Esophagus squamous epithelium (tissue), 5 donors: ENCODE measurements at places on chromosomes 6 and 20.

DNA sequence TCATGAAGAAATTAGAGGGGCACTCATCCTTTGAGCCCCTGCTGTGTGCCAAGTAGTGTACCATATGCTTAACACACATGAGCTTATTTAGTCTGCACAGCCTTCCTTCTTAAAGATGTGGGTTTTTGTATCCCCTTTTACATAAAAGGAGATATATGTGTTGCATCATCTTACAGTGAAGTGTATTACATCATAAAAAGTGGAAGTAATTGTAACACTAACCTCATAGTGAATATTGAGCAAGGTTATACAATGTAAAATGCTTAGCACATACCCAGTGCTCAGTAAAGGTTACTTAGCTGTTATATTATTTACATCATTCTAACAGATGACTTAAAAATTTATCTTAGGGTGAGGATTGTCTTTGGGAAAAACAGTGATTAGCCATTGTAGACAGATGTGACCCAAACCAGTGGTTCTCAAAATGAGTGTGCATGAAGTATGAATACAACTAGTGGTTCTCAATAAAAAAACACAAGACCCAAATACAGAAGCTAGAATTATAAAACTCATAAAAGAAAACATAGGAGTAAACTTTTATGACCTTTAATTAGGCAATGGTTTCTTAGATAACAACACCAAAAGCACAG lies 3.8 kb upstream of the PIGU start:
- no peak for DNase-seq

GRCh38 chr20:29878281-29878741 lies 1379.2 kb upstream of the DEFB115 start:
- no peak for DNase-seq

GRCh38 chr6:100268326-100268725 lies 196.4 kb downstream of the SIM1 start:
- DNase-seq: no peak

GRCh38 chr6:45584127-45584526 lies 206.4 kb upstream of the SUPT3H start:
- DNase-seq: no peak

DNA sequence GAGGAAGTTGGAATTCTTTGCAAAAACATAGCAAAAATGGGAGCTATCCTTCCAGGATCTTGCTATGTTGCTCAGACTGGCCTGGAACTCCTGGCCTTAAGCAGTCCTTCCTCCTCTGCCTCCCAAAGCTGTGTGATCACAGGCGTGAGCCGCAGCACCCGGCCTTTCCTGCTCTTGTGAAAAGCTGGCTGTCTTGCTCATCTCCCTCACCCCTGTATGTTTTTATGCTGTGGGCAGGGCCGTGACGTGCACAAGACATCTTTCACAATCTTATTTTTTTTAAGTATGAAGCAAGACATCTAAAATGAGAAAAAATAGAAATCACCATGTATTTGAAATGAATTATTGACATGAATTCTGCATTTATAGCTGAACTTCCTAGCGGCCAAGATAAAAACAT lies 110.4 kb downstream of the SAMD5 start:
- DNase-seq: no peak

- DNase-seq: no peak
Measured at GRCh38 chr6:150747155-150747554, 118.3 kb upstream of the MTHFD1L start.

DNA sequence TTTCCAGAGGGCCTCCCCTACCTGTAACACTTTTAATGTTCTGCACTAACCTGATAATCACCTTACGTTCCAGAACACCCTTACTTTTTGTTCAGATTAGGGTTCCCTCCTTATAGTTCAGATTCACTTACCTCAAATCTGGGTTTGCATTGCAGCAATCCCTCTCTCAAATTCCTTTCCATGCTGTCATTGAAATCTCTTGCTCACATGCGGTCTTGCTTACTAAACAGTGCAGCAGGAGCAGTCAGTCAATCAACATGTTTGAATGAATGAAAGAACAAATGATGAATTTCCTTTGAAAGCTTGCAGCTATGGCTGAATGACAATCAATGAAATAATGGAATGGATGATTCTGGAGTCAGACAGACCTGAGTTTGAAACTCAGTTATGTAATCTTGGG lies 200.1 kb downstream of the HIVEP2 start:
- DNase-seq: no peak

- DNase-seq: no peak
Measured at GRCh38 chr6:111565326-111566221, 40.1 kb downstream of the TRAF3IP2 start.

GRCh38 chr6:44590471-44590870 lies 203.0 kb downstream of the CDC5L start:
- no peak for DNase-seq

GRCh38 chr6:113805173-113805790 lies 51.9 kb upstream of the MARCKS start:
- no peak for DNase-seq

- DNase-seq: no peak
Measured at GRCh38 chr6:132730560-132730959, 16.7 kb upstream of the VNN1 start.

- no peak for DNase-seq
Measured at GRCh38 chr6:33516726-33517125, 62.4 kb downstream of the ZBTB9 start.

DNA sequence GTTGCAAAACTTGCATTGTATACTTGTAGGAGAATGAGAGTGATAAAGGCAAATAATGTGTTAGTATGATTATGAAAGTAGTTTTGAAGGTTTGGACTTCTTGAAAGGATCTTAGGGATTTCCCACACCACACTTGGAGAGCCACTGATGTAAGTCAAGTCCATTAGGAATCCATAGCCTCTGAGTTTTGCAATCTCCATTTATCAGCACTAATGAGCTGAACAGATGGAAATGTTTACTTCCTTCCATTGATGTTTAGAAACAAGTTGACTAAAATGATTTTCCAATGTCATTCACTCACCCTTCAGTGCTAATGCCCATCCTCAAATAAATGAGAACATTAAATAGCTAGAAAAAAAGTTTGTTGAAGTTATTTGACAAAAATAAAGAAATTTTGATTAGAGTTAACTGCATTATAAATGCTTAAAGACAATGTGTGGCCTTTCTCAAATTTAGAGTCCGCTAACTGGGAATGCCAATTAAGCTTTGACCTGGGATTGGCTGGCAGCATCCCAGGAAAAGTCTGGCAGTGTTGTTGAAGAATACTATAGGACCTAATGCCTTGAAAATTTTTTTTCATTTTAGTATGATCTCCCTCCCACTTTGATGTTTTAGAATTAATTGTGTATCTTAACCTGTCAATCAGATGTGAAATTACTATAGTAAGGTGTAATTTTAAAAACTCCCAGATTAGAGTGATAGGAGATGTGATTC lies 68.0 kb downstream of the SLC35F1 start:
- no peak for DNase-seq

DNA sequence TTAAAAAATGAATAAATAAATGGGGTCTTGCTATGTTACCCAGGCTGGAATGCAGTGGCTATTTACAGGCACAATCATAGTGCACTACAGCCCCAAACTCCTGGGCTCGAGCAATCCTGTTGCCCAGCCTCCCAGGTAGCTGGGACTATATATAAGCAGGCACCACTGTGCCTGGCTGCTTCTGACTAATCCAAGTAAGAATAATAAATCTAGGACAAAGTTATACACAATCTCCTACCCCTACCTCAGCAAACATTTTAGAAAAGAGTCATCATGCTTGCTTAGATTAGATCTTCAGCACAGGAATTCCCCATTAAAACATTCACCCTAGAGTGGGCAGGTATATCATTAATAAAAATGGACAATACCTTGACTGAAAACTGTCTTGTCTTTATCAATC lies 124.6 kb downstream of the REV3L start:
- no peak for DNase-seq

- DNase-seq: no peak
Measured at GRCh38 chr20:51380401-51381385, 161.8 kb downstream of the NFATC2 start.

DNA sequence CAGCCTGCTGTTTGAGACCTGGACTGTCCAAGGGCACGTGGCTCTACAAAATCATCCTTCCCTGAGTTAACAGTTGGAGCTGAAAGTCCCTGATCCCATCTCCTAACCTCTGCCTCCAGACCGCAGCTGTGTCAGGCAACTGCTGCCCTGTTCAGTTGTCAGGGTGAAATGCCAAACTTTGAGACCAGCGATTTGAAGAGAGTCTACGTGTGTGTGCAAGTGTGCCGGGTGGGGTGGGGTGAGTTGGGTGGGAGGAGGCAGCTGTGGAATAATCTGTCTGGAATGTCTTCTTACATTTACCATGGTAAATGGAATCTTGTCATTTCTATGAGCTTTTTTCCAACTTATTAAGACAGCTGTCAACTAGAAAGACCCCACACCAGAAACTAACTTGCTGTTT lies 81.0 kb upstream of the FAM8A1 start:
- no peak for DNase-seq

GRCh38 chr6:26362836-26363220 lies 2.2 kb upstream of the BTN3A2 start:
- DNase-seq: no peak

GRCh38 chr6:165231177-165231576 lies 78.2 kb downstream of the C6orf118 start:
- DNase-seq: no peak

- DNase-seq: no peak
Measured at GRCh38 chr6:165694296-165694695, 31.3 kb upstream of the PDE10A start.

GRCh38 chr6:13467216-13467600 lies 20.2 kb downstream of the GFOD1 start:
- no peak for DNase-seq

GRCh38 chr20:35547329-35547728 lies 5.5 kb downstream of the ERGIC3 start:
- DNase-seq: no peak

DNA sequence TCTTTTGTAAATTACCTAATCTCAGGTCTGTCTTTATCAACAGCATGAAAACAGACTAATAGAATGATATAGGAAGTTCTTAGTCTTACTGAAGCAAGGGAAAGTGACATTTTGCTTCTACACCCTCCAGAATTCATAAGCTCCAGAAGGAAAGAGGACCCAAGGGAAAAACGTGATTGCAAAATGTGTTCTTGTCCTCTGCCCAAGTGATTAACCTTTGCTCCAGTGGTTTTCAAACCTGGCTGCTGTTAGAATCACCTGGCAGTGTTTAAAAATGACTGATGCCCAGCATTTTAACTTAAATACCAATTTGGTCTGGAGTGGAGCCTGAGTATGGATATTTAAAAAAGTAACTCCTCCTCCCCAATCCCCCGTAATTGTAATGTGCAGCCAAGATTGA lies 191.4 kb downstream of the SLC16A10 start:
- DNase-seq: no peak

DNA sequence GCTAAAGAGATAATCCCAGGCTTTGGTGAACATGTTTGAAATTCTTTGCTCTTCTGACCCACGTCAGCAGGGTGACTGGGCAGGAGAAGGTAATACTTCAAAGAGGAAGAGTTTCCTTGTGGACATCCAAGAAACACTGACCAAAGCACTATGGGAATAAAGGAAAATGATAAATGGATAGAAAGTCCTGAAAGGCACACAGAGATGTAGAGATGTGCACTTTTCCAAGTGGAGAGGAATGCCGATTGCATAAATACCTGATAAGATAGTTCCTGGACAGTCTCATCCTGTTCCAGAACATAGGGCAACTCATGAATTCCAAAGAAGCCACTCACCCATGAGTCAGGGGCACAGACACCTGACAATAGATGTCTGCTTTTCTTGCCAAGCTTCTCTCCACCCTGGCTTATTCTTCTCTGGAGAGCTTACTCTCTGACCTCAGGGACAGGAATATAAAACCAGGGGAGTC lies 191.3 kb upstream of the FOXA2 start:
- DNase-seq: no peak

- no peak for DNase-seq
Measured at GRCh38 chr6:141110481-141110880, 1022.2 kb upstream of the GJE1 start.

- no peak for DNase-seq
Measured at GRCh38 chr6:56440551-56440981, 193.2 kb upstream of the COL21A1 start.

- DNase-seq: no peak
Measured at GRCh38 chr6:100459592-100460184, 5.0 kb downstream of the SIM1 start.

GRCh38 chr6:119148098-119148824 lies 69.8 kb upstream of the FAM184A start:
- DNase-seq: no peak

GRCh38 chr6:163956571-163957407 lies 542.3 kb downstream of the QKI start:
- DNase-seq: peak; percentile 18

DNA sequence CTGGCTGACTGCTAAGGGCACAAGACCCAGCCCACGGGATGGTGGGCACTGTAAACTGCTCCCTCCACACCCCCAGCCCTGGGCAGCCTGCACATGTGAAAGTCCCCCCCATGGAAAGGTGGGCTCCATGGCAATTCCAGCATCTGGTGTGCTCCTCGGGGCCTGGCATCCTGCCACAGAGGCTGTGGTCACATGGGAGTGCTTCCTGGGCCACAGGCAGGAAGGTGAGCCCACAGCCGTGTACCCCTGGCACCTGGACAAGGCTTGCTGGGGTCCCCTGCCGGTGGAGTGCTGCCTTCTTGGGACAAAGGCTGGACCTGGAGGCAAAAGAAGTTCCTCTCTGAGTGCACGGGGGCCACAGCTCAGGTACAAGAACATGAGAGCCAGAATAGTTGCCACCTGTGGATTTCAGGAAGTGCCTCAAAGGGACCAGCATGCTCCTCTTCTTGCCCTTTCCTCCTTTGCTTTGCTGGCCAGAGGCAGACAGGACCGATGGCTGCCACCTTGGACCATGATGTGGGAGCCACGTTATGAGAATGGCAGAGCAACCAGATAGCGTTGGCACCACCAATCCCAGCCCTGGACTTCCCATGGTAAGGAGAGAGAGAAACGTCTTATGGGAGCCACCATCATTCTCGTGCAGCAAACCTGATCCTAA lies 120.2 kb upstream of the MLN start:
- no peak for DNase-seq

- no peak for DNase-seq
Measured at GRCh38 chr6:107642095-107642860, 152.4 kb downstream of the SOBP start.

- no peak for DNase-seq
Measured at GRCh38 chr6:38715016-38715689, at the start of gene DNAH8. DNAH8 (plus strand) TSS chr6:38715311; CDS start chr6:38722810, 7,499 bp downstream.

GRCh38 chr6:53100561-53100960 lies 35.4 kb downstream of the FBXO9 start:
- no peak for DNase-seq

DNA sequence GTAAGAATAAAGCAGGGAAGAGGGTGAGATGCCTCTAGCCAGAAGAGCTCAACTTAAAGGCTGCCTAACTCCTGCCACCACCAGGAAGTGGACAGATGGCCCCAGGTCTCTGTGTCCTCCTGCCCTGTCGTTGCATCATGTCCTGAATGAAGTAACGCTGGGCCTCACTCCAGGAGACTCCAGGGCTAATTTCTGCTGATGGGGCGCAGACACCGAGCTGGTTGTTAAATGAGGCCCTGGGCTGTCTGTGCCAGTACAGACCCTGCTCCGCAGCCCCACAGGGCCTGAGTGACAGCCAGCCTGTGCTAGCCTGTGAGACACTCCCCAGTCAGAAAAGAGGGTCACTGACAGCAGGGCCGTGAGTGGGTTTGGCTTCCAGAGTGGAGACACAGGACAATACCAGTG lies 6.5 kb downstream of the IP6K3 start:
- no peak for DNase-seq

- no peak for DNase-seq
Measured at GRCh38 chr6:12804952-12805645, 88.5 kb downstream of the PHACTR1 start.
